ENCODE measurements at places on chromosomes 12 and 14.

DNA sequence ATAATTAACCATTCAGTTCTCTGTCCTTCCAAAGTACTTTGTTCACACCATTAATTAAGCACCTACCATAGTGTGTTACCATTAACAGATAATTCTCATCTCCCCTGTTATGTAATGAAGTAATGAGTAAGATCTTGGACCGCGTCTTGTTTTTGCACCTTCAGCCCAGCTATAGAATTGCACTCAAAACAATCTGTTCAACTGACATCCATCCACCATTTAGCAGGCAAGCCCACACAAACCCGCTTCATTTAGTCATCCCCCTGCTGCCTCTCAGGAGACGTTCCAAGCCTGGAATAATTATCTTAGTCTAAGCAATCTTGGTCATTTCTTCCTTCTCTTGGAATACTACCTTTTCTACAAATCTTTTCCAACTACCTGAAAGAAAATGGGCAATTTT lies 74.4 kb downstream of the DUSP16 start:
- no peak for DNase-seq

- DNase-seq, result peak; percentile 72
Measured at GRCh38 chr12:101743724-101744472, 4.6 kb upstream of the SYCP3 start.

DNA sequence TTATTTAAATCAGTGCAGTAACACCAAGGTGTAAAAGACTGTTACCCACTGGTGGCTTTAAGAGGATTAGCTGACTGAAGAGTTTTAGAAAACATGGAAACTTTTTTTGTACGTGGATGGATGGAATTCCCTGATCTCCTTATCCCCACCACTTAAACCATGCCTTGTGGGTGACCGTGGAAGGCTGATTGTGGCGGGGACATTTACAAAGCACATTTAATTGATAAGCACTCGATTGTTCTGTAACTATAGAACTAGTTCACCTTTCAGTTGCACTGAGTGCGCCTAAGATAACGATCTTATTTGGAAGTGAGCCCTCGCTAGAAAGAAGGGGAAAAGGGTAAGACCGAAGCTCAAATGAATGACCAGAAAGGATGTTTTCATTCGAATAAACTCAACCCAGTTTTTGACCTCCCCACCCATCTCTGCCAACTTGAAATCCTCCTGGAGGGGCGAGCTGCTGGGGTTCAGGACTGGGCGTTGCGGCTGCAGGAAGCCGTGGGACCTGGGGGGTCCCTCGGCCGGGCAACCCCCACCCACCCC lies 688 bp upstream of the RASSF3 start:
- no peak for DNase-seq

DNA sequence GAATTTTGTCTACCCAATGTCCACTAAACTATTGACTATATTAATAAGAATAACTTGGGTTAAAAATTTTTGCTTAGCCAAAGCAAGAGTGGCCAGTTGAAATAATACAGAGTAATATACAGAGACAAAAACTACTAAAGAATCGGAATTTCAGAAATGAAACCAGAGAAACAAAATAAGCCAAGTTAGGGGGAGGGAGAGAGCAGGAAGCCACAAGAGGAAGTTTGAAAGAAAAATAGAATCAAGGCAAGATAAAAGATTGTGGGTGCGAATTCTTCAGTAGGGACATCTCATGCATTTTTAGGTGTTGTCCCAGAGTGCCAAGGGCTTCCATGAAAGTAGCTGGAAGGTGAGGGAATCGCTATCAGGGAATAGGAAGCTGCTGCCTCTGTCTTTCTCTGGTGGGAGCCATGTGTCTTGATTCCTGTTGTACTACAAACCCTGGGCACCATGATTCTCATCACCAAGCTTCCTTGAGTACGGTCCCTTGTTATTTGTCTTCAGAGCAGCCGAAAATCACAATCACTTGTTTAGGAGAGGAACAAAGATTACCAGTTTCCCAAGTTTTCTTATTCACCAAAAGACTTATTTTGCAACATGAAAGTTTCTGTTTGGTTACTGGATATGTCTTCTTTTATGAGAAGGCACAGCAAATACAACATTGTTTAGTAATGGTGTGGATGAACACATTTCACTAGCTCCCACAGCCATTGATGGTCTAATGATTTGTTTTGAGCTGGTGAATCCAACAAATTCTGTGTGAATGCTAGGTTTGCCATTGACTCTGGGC lies 16.7 kb downstream of the NEUROD4 start:
- no peak for DNase-seq

DNA sequence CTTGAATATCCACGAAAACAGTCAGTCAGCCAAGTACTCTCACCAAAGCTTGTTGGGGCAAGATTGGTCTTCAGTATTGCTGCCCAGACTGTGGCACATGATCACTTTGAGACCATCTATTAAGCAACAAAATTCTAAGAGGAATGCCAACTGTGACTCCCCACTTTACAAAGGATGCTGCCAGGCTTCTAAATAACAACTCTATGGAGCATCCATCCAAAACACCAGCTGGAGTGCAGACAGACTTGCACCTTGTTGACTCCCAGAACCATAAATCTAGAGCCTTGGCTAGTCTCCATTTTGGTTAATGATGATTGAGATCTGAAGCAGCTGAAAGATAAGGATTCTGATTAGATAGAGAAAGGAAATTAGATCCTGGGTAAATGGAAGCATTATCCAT lies 132.8 kb downstream of the DIO2 start:
- no peak for DNase-seq

GRCh38 chr12:62859321-62859737 lies 75.6 kb downstream of the PPM1H start:
- DNase-seq, result no peak

- no peak for DNase-seq
Measured at GRCh38 chr12:102722147-102722546, 194.9 kb downstream of the PAH start.

DNA sequence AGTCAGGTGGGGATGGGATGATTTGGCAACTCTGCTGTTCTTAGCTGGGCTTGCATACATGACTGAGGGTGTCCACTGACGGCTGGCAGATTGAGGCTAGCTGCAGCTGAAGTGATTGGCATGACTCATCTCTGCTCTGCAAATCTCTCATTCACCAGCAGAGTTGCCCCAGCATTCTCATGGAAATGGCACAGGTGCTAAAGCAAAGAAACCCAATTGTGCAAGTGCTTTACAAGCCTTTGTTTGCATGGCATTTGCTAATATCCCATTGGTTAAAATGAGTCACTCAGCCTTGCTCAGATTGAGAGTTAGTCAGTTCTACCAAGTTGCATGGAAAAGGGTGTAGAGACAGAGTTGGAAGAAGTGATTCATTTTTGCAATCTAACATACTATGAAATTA lies 389.7 kb upstream of the FAR2 start:
- DNase-seq, result no peak

GRCh38 chr12:45909041-45909713 lies 81.2 kb downstream of the SCAF11 start:
- DNase-seq, result no peak

DNA sequence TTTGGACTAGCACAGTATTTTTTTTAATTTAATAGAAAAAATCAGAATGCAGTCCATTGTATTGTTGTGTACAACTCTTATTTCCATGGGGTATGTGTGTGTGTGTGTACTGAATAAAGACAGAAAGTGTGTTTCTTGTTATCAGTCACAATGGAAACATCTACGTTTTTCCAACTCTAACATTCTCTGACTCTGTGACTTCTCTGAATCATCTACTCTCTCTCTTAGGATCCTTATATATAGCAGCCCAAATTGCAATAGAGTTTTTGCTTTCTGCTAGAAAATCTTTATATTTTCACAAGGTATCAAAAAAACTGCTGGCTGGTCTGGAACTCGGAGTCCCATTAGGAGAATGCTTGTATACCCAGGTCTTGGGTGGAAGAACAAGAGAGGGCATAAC lies 138.9 kb upstream of the ARID2 start:
- no peak for DNase-seq

GRCh38 chr14:69712599-69713088 lies 54.3 kb upstream of the SRSF5 start:
- no peak for DNase-seq

GRCh38 chr12:124497039-124497438 lies 70.4 kb downstream of the NCOR2 start:
- no peak for DNase-seq

DNA sequence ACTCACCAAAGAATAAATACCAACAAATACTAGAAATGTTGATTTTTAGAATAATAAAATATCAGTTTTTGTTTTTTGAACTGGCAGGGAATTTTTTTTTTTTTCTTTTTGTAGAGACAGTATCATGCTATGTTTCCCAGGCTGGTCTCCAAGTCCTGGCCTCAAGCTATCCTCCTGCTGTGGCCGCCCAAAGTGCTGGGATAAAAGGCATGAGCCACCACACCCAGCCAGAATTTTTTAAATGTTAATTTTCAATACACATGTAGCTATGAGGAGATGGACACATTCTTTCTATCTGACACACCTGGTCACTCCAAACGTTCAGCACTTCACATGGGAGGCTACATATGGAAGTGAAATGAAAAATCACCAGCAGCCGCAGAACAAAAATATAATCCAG lies 126.8 kb downstream of the ETV6 start:
- DNase-seq, result no peak

- DNase-seq, result no peak
Measured at GRCh38 chr12:42237853-42238239, 202 bp downstream of the YAF2 start.

DNA sequence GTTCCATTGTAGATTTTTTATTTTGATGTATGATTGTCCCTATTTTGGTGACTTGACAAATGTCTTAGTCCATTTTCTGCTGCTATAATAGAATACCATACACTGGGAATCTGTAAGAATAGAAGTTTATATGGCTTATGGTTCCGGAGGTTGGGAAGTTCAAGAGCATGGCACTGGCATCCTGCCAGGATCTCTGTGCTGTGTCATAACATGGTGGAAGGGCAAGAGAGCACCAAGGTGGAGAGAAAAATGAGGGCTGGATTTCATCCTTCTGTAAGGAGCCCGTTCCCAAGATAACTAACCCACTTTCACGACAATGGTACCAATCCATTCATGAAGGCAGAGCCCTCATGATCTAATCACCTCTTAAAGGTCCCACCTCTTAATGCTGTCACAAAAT lies 176.7 kb downstream of the TMEM132D start:
- DNase-seq, result no peak

DNA sequence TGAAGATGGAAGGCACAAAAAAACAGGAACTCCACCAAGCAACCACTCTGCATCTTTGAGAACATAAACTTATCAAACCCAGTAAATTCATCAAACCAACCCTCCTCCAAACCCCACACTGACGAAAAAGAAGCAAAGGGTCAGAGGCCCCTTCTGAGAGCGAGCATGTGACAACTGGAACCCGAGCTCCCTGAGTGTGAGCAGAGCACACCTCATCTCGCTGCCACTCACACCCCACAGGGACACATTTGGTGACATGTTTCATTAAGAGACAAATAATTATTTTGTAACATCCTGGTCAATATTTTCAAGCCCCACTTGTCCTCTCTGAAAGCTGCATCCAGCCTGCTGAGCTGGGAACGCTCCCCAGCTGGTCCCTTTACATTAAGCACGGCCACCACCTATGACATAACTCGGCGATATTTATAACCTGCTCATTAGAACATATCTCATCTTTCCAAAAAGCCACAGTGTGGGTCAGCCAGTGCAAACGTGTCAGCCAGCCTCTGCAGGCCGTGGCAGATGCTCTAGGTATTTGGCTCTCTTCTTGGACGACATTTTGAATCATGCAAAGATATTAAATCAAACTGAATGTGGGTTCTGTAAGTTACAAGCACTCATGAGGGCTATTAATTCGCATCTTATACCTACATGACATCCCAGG lies 120.1 kb downstream of the TTC7B start:
- no peak for DNase-seq

GRCh38 chr12:120196363-120196762 lies 1.8 kb upstream of the GCN1 start:
- DNase-seq, result no peak

GRCh38 chr12:65853489-65854157 lies 29.3 kb downstream of the HMGA2 start:
- no peak for DNase-seq

DNA sequence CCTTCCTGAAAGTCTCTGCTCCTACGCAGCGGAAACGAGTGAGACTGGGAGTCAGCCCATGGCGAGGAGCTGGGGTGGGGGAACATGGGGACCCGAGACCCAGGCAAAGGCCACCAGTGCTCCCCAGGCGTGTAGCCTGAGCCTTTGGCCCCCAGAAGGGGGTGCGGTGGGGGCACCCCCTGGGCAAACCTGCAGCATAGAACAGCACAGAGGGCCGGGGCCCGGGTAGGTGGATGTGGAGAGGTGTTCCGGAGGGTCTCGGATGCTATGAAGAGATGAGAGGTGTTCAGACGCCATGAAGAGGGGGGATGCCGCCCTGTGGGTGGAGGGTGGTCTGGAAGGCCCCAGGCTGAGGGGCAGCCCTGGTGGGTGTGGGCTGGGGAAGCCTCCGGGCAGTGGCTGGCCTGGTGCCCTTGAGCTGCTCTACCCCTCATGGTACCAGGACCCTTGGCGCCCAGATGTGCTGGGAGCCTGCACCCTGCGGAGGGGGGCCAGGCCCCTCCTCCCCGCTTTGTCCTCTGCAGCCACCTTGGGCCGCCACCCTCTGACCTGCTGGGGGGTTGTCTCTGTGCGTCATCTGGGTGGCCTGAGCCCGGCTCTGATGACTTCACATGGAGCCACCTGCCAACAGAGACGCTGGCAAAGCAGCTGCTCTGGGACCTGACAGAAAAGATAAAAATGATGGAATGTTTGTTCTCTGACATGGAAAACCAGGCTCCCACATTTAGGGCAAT lies 83.4 kb downstream of the KIF26A start:
- no peak for DNase-seq

DNA sequence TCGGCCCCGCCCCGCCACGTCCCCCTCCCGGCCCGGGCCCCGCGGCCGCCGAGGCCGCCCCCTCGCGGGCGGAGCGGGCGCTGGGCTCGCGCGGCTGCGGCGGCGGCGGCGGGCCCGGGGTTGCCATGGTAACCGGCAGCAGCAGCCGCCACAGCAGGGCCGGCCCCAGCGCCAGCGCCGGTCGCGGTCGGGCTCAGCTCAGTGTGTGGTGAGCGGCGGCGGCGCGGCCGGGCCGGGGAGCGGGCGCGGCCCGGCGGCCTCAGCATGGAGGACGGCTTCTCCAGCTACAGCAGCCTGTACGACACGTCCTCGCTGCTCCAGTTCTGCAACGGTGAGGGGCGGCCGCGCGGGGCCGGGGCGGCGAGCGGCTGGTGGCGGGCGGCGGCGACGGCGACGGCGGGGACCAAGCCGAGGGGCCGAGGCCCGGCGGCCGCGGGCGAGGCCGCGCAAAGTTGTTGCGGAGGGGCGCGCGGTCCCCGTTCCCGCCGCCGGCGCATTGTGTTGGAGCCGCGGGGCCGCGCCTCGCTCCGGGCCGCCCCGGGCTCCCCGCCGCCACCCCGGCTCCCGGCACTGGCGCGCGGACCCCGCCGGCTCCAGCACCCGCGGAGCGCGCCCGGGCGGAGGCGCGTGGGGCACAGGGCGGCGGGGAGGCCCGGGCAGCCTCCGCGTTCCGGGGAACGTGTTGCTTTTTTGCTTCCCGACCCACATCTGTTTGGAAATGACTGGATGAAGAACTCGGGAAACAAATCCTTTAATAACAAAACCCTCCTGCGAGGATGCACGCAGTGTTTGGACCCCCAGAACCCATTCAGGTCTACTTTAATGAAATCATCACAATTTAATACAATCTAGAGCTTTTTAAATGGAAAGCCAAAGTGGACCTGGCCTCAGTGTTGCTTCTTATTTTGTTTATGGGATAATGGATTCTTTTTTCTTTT lies at the start of gene EML1:
Gene EML1, plus strand, starts transcription at position 201 of the 938 bp plus-strand sequence. Its CDS starts 64 bp downstream, at position 265.
- peak; percentile 52 for DNase-seq

- no peak for DNase-seq
Measured at GRCh38 chr12:538731-539539, 79.2 kb downstream of the B4GALNT3 start.

- no peak for DNase-seq
Measured at GRCh38 chr14:63510538-63510937, 32.6 kb downstream of the PPP2R5E start.

GRCh38 chr14:64510825-64511671 lies 6.5 kb downstream of the ZBTB1 start:
- DNase-seq, result peak; percentile 20
